ENCODE measurements at places on chromosomes 11 and 22.

- DNase-seq, result no peak
These were observed 44.6 kb upstream of the ZBED5 start for GRCh38 chr11:10902301-10903063.

GRCh38 chr11:62001450-62002191 is 34.2 kb upstream of the FTH1 start:
- DNase-seq, result no peak

DNA sequence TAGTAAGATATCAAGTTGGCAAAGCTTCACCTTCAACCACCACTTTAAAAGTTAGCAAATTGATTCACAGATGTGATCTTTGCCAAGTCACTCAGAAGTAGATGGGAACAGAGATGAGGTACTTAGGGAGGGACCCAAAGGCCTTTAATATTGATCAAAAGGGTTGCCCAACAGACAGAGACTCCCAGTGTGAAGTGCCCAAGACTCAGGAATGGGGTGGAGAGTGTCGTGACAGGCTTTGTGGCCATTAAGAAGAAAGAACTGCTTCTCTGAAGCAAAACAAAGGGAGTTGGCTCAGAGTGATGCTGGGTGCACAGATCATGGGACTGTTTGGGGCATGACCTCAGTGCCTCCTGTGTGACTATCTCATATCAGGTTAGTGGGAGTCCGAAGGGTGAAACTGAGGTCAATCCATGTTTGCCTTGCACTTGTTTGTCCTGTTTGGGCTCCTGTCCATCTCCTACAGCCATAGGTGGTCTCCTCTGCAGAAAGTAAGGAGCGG is 132.3 kb downstream of the APIP start:
- no peak for DNase-seq

- no peak for DNase-seq
These were observed 12.4 kb downstream of the TENM4 start for GRCh38 chr11:79428406-79428805.

DNA sequence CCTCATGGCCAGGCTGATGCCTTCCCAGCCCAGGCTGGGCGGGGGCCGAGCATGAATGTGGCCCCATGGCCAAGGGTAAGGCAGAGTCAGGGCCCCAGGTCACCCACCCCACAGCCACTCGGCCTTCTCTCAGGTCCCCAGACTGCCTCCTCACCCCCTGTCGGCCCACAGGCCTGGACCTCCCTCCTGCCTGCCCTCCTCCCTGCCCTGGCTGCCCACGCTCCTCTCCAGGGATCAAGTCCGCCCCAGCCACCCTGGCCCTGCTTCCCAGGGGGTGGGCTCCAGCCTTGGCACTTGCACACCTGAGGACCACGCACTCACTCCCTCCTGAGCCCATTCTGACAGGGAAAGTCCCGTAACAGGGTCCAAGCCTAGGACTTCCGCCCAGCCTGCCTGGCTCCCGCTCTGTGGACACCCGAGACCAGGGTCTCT is 37.8 kb upstream of the TH start:
- DNase-seq, result no peak

DNA sequence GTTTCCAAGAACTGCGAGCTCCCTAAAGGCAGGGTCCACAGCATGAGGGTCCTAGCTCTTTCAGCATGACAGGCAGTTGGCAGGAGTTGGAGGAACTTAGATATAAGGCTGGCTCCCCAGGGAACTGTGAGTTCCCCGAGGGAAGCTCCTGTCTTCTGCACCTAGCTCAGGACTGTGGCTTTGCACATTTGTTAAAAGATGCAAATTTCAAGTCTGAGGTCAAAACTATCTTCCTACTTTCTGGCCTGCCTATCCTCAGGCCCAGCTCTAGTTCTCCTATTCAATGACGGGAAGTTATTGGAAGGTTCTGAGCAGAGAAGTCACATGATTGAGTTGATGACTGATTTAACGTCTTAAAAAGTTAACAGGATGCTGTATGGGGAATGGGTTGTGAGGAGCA is 11.7 kb upstream of the UCP3 start:
- DNase-seq, result no peak

GRCh38 chr11:17544181-17544622 is at the start of gene USH1C:
Gene USH1C, minus strand, starts transcription at chr11:17544416. Its CDS starts 109 bp downstream, at chr11:17544307.
- no peak for DNase-seq

- no peak for DNase-seq
These were observed 313.5 kb downstream of the BRD1 start for GRCh38 chr22:49514211-49514610.

GRCh38 chr11:102414559-102414958 is 38.0 kb downstream of the TMEM123 start:
- DNase-seq, result no peak

- no peak for DNase-seq
These were observed 80.6 kb downstream of the GAB2 start for GRCh38 chr11:78336877-78337553.

DNA sequence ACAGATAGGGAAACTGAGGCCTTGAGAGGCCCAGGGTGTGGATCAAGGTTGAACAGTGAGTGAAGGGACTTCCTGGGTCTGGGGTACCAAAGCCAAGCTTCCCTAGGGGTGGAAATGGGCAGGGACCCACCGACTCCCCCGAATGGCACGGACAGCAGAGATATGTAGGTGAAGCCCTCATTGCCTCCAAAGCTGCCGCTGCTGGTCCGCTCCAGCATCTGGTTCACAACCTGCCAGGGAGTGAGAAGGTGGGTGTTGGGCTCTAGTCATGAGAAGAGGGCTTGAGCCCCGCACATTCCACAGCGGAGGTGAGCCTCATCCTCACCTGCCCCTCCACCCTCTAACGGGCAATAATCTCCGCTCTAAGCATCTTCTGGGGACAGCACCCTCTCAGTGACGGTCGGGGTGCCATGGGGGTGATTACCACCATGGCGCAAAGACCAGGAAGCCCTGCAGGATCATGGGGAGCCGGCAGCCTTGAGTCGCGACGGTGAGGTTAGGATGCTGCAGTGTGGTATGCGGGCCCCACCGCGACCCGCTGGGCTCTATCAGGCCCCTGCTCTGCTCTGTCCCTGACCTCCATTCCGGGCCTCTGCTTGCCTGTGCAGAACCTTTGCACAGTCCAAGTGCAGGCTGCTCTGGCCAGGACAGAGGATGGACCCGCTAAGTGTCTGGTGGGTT is 10.8 kb downstream of the ALDH3B2 start:
- DNase-seq, result no peak

- DNase-seq, result no peak
These were observed 14.6 kb upstream of the TMEM123 start for GRCh38 chr11:102467080-102467708.
